ENCODE measurements at places on chromosomes 2 and 18.

- no peak for DNase-seq
Observed at GRCh38 chr2:3267869-3268704, 109.5 kb downstream of the EIPR1 start.

- DNase-seq = no peak
Observed at GRCh38 chr2:58768715-58769080, 527.6 kb upstream of the FANCL start.

DNA sequence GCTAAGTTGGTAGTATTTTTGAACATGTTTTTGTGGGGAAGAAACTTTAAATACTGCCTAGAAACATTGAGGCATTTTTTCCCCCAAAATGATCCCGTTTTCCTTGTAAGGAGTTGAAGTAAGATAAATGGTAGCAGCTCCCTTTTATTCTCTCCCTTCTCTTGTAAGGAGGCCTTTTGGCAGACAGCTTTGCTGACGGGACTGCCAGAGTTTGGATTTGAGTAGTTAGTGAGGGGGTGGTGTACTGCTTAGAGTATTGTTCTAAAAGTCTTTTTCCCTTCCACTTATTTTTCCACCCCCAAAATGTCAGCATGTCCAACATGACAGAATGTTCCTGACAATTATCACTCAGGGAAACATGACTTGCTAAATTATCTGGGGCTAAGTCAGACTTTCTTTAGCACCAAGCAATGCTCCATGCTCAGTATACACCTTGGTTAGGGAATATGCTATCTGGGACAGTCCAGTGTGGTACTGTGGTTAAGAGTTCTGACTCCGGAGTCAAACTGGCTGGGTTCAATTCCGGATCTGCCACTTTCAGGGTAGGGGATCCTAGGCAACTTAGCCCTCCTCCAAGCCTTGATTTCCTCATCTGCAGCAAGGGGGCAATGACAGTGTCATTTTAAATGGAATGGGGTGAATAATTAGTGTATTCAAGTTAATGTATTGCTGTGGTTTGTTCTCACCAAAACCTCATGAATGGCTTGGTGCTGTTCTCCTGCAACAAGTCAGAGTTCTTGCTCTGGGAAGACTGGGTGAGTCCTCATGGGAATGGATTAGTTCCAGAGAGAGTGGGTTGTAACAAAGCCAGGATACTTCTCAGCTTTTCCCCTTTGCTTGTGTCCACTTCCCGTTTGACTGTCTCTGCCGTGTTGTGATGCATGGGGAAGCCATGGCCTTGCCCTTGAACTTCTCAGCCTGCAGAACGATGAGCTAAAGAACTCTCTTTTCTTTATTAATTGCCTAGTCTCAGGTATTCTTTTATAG is 116.2 kb downstream of the TANC1 start:
- DNase-seq = no peak

DNA sequence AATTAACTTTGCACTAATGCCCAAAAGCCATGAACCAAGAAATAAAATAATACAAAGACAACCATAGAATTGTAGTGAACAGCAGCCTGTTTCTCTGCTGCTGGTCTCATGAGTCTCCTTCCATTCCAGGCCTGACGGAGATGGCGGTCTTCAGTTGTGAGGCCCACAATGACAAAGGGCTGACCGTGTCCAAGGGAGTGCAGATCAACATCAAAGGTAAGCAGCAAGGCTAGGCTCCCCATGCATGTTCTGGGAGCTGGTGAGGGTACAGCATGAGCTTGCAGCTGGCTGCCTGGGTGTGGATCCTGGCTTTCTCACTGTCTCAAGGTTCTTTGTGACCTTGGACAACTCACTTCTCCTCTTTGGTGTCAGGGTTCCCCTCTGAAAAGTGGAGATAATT is 66.7 kb downstream of the MERTK start:
- no peak for DNase-seq

DNA sequence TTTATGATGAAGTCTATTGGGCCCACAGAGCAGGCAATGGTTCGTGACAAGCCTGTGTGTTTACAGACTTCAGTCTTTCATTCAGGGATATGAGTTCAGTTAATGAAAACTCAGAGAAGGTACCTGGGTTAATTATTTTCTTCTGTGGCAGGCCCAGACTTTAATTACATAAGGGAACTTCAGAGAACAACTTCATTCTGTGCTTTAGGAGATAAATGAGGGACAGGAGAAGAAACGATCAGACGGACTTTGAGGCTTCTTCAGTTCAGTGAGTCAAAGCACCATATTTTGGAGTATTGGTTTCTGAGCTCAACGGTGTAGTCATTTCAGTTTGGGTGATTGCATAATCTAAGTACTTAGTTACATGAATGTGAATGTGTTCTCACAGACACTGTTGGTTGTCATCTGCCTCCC is 203.0 kb upstream of the KCNJ3 start:
- DNase-seq = no peak

- no peak for DNase-seq
Observed at GRCh38 chr18:10381951-10382350, 72.5 kb upstream of the APCDD1 start.

- no peak for DNase-seq
Observed at GRCh38 chr18:67997496-67997895, 481.0 kb upstream of the DSEL start.

DNA sequence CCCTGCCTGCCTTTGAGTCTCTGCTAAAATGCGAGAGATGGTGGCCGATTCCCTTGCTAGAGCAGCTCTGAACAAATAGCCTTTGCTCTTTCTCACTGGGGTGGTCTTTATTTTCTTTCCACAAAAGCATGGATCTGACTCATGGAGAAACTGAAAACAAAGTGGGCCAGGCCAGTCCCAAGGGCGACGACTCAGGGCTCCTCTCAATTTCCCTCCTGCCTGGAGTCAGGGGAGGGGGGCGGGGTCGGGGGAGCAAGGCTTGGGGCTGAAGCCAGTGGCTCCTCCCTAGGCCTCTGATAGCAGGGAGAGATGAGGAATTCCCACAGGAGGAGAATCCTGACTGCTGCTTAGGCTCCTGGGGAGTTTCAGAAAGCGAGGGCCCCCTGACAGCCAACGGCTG is 17.1 kb upstream of the IL1R2 start:
- no peak for DNase-seq

- DNase-seq = no peak
Observed at GRCh38 chr2:10775021-10775780, 37.4 kb downstream of the PDIA6 start.

- DNase-seq = no peak
Observed at GRCh38 chr2:137168552-137168951, 403.2 kb downstream of the THSD7B start.

DNA sequence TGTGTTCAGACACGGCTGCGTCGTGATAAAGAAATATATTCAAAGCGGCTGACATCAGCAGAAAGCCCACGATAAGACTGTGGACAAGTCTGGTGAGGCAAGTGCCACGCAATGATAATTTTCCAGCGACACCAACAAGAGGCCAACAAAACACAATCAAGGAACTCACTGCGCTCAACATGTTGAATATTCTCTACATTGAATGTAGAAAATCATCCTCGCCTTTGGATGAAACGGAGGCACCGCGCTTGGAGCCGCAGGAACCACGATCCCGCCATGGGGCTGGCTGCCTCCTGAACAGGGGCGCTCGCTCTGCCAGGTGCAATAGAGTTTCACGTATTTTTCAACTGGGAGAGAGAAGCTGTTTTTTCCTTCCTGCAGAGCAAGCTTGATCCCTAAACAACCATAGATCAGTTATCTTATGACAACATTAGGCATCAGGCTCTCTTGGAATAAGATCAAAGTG is 220.3 kb downstream of the ATAD2B start:
- no peak for DNase-seq

- DNase-seq = peak; percentile 12
Observed at GRCh38 chr2:187500585-187501359, 52.7 kb upstream of the CALCRL start.

- DNase-seq = no peak
Observed at GRCh38 chr18:55510809-55511208, 77.2 kb downstream of the TCF4 start.

DNA sequence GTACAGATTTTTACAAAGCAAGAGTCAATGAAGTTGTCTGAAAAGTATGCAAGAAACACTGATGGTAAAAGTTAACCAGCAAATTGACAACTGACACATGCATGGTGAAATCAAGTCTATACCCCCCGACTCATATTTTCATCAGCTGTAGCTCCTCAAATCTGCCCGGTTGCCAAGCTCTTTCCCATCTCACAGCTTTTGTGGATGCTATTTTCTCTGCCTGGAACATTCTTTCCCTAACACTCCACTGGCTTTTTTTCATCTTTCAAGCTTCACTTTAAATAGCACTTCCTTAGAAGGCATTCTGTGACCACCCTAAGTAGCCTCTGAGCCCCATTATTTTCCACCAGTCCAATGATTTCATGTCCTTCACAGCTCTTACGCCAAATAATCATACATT is 18.1 kb downstream of the NBAS start:
- no peak for DNase-seq

DNA sequence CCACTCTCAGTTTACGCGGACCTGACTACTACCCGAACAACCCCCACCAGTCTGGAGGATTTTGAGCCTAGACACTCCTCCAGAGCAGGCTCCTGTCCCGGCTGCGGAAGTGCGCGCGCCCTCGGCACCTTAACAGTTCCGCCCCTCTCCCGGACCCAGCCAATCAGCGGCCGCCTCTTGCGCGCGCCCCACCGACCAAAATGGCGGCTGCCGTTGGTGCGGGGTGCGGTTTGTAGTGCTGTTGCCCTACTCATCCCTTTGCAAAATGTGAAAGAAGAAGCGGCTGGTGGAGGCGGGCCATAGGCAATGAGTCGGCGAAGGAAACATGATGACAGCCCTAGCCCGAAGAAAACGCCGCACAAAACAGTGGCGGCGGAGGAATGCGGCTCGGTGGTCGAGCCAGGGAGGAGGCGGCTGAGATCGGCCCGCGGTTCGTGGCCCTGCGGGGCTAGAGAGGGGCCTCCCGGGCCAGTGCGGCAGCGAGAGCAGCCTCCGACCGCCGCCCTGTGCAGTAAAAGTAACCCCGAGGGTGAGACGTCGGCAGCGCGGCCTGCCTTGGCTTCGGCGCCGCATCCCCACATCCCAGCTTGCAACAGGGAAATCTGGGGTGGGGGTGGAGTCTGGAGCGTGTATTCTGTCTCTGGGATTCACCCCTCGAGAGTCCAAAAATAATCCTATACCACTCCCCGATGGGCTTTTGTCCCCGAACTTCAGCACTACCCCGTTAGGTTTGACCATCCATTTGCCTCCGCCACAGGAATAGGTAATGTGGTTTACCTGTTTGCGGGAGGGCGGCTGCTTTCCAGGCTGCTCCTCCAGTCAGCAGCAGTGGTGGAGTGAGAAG is at the start of gene ETAA1:
Gene ETAA1 (plus strand): TSS at position 191 of the 844 bp plus-strand sequence. CDS start 116 bp downstream, at position 307.
- peak; percentile 77 for DNase-seq

DNA sequence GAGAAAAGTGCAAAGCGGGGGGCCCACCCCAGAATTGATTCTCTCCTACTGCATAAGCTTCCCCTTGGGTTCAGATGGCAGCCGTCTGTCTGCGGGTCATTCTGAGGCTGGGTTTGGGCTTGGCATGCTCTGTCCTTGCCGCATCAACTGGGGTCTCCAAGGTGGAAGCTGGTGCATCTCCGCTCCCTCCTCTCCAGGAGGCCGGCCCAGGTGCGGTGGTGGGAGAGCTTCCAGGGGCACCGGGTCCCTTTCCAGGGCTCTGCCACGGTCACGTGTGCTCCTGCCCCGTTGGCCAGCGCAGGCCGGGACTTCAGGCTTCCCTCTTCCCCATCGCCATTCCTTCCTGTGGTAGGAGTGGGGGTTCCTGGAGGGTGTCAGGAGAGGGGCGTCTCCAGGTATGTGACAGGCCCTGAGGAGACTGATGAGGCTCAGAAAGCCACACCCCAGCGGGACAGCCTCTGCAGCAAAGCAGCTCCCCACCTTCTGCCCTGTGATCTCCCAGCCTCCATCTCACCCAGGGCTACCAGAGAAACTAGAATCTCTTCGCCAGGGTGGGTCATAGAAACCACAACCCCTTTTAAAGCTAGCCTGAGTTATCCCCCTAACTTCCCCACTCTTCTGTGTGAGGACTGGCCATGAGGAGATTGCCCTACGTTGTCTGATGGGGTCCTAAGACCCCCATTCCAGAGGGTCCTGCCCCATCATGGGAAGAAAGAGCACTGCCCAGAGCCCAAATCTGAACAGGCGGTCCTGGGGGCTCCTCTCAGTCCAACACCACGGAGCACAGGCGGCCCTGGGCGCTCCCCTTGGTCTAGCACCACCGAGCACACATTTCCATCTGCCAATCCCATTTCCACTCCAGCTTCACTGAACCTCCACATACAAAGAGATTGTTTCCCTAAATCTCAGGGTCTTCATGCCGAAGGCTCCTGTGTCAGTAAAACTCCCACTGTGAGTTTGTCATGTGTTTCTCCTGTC is 76.6 kb downstream of the SLC66A2 start:
- DNase-seq = no peak

DNA sequence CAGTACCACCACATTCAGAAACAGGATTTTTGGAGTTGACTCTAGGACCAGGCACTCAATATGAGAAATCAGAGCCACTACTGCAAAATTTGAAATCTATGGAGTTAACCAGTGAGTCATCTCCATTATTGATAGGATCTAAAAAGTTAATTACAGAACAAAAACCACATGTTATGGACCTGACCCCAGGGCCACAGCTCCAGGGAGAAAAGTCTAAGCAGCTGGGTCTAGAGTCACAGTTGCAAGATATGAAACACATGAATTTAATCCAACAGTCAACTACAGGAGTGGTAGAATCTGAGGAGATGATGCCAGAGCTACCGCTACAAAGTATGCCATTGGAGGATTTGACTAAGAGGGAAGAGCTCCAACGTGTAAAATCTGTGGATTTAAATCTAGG is 13.4 kb upstream of the ZNF512 start:
- DNase-seq = no peak

DNA sequence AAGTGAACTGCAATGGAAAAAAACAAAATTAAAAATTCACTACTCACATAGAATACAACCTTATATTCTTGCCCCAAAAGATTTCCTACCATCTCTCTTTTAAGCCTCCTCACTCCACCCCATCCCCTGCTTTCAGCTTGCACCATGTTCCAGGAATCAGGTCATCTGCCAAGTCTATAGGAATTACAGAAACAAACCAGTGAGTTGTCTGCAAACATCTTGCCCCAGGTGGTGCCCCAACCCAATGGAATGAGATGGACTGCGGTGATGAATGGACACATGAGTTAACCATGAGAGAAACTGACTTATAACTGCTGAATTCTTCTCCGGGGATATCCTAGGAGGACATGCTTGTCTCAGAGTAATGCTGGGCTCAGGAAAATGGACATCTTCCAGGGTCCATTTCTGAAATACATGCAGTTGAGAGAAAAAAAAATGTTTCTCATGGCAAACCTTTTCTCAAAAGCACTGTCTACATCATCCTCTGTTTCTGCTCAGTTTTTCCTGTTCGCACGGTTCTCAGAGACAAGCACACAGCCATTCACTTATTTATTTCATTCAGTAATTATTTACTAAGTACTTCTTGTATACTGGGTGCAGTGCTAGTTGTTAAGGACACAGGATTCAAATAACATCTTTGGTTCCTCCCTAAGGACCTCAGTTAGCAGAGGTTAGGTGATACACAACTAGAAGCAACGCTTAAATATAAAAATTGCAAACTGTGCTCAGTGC is 350.0 kb downstream of the RND3 start:
- no peak for DNase-seq

DNA sequence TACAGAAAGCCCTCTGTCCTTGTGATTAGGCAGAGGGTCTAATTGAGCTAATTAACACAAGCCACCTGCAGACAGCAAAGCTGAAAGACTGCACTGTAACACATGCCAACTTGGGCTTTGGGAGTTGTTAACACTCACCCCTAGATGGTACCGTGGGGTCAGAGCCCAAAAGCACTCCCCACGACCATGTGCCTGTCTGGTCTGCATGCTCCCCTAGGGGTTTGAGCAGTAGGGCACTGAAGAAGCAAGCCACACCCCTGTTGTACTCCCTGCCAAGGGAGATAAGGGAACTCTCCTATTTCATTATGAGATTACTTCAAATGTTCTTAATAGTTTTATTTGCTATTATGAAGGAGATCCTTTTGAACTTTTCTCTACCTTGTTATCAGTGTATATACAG is 560.1 kb upstream of the FSHR start:
- no peak for DNase-seq

Data from NCI-H1930 (cell line).